ENCODE measurements at places on chromosomes 1 and 21.

DNA sequence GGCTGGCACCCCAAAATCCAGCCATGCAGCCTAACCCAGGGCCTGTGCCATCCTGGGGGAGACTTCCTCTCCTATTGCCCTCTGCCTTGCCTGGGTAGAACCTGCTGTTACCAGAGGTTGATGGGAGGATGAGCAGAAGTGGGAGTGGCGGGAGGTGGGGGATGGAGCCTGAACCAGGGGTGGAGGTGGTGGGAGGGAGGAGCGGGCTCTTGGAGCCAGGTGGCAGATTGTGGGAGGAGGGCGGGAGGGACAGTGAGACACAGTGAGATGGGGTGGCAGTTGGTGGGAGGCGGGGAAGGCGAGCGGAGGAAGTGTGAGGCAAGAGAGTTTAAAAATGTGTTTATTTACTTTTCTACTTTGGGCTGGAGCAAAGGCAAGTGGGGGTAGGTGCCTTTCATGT is 87.3 kb downstream of the KCNJ6 start:
- DNase-seq = no peak

DNA sequence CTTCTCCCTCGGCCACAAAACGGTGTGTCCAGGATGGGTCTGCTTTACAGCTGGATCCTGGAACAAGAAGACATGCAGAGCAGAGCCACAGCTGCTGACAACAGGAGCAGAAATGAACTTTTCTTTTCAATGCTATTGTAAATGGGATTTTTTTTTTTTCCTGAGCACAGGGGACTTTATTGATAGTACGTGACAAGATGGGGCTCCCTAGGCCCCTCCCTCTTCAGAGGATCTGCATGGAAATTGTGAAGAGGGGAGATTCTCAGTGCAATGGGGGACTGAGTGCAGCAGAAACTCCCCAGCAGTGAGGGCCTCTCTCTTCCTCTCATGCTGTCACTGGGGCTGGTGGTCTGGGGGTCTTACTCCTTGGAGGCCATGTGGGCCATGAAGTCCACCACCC is 40.8 kb upstream of the CD2 start:
- DNase-seq = no peak

DNA sequence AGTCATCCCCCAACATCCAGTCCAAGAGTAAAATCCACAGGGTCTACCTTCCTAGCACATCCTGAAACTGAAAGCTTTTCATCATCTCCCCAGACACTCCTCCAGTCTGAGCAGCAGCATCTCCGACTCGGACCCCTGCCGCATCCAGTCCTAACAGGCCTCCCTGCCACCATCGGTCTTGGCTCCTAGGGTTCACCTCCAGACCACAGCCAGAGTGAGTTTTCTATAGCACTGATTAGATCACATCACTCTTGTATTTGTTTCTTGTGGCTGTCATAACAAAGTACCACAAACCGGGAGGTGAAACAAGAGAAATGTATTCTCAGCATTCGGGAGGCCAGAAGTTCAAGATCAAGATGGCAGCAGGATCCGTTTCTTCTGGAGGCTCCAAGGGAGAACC is 187.8 kb downstream of the TOMM20 start:
- no peak for DNase-seq

DNA sequence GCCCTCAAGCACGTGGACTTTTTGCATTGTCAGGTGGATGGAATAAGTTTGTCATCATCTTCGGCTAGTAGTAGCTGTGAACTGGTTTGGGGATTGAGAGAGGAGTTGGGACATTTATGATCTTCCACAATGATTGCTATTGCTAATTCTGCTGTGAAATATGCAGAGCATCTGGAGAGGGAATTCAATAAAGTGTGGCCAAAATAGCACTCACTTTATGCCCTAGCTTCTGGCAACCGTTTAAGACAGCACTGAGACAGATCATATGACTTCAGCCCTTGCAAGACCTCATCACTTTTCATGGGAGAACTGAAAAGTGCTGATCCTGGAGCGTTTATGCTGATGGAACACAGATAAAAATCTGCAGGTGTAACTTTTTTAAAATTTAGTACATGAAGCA is 360.8 kb downstream of the GPATCH2 start:
- DNase-seq = no peak

GRCh38 chr1:156811168-156811567 is 5.5 kb downstream of the SH2D2A start:
- no peak for DNase-seq

DNA sequence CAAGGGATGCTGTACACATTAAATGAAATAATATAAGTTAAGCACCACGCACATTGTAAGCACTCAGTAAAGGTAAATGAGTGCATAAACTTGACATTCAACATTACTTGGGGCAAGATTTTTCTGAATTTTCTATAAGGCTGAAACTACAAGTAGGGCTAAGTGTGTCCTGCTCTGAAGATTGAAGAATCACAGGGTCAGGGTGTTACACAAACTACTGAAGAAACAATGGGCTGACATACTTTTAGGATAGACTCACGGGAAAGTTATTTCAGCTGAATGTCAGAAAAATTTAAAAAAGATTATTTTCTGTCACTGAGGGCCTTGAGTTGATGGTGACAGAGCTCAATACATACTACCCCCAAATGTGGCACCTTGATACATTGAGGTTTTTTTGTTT is 644.2 kb upstream of the PLXNA2 start:
- DNase-seq = no peak

DNA sequence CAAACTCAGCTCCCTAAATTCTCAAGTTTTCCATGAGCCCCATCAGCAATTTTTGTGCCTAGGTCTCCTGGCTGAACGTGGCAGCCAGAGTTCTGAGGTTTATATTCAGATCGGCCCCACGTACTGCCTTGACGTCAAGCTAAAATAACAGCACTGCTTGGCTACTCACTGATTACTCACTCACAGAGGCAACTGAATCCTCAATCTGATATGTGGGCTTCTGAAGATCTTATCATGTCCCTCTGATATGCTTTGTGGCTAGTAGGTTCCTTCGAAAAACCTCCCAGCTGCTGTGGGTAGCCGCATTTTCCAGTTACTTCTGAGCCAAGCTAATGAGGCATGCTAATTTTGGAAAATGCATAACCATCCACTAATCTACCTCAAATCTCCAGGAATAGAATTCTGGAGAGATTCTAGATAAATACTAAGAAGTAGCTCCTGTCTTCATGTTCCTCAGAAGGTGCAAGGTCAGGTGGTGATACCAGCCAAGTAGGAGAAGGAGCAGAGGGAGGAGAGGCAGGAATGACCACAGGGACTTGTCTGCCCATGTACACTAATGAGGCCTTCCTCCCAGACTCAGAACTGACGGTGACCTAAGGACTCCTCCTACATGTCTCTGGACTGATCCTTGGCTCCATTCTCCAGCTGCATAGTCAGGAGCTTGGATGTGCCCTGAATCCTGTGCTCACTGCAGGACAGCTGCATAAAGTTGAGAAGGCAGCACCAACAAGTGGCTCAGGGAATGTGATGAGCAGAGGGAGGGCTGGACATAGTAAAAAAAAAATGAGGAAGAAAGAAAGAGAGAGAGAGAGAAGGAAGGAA is 263.7 kb downstream of the TNR start:
- DNase-seq = no peak

DNA sequence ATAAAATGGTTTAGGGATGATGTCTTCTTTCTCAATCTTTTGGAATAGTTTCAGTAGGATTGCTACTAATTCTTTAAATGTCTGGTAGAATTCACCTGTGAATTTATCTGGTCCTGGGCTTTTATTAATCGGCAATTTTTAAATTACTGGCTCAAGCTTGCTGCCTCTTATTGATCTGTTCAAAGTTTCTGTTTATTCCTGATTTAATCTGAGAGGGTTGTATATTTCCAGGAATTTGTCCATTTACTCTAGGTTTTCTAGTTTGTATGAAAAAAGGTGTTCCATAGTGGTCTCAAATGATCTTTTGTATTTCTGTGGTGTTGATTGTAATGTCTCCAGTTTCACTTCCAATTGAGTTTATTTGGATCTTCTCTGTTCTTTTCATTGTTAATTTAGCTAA is 617.8 kb downstream of the LTN1 start:
- no peak for DNase-seq

GRCh38 chr1:191541758-191542157 is 616.5 kb upstream of the RGS18 start:
- no peak for DNase-seq

DNA sequence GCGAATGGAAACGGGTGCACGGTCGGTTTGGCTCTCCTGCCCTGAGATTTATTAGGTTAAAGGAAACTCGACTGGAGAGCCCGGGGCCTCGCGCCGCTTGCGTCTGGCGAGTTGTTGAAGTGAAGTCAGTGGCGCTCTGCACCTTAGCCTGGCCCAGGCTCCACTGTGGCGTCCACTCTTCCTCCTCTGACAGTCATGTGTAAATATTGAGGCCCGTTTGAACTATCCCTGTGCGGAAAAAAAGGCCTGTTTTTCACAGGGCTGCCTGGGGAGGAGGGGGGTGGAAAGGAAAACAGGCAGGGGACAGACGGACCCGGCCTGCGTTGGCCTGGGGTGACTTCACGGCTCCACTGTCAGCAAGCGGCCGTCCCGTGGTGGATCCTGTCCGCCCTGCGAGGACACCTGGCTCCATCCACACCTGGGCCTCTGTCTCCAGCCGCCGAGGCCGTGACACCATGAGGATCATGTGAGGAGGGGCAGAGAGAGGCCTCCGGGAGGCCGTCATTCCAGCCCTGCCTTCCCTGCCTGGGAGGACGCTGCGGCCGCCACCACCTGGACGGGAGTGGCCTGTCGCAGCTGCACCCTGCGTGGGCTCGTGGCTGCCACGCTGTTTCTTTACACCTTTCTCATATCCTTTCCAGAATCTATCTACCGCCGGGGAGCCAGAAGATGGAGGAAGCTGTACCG is 59.8 kb downstream of the FAAP20 start:
- no peak for DNase-seq

GRCh38 chr21:32382108-32382644 is 10.6 kb downstream of the URB1 start:
- no peak for DNase-seq

GRCh38 chr1:108070662-108071061 is 105.7 kb upstream of the VAV3 start:
- DNase-seq = no peak

GRCh38 chr1:30336550-30337323 is 386.6 kb downstream of the MATN1 start:
- DNase-seq = no peak

GRCh38 chr1:54311506-54311905 is 94.7 kb downstream of the SSBP3 start:
- DNase-seq = no peak

- no peak for DNase-seq
Observed at GRCh38 chr1:10402729-10403274, 3.9 kb downstream of the PGD start.

GRCh38 chr21:44337941-44338895 is 972 bp downstream of the CFAP410 start:
- no peak for DNase-seq

- DNase-seq = no peak
Observed at GRCh38 chr21:33189824-33190223, 39.9 kb upstream of the IFNAR2 start.

DNA sequence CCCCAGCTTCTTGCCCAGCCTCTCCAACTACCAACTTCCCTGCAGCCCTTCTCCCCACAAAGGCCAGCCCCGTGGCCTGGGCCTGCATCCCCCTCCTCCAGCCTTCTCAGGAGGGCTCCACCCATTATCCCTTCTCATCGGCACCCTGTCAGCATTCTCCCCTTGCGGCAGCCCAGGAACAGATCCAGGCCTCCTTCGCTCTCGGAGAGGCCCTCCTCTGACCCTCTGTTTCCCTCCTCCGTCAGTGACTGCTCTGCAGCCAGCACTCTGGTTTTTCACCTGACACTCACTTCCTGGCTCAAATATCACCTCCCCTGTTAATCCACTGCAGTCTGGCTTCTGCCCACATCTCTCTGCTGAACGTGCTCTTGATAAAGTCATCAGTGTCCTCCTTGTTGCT is 17.5 kb downstream of the ADGRB2 start:
- no peak for DNase-seq

DNA sequence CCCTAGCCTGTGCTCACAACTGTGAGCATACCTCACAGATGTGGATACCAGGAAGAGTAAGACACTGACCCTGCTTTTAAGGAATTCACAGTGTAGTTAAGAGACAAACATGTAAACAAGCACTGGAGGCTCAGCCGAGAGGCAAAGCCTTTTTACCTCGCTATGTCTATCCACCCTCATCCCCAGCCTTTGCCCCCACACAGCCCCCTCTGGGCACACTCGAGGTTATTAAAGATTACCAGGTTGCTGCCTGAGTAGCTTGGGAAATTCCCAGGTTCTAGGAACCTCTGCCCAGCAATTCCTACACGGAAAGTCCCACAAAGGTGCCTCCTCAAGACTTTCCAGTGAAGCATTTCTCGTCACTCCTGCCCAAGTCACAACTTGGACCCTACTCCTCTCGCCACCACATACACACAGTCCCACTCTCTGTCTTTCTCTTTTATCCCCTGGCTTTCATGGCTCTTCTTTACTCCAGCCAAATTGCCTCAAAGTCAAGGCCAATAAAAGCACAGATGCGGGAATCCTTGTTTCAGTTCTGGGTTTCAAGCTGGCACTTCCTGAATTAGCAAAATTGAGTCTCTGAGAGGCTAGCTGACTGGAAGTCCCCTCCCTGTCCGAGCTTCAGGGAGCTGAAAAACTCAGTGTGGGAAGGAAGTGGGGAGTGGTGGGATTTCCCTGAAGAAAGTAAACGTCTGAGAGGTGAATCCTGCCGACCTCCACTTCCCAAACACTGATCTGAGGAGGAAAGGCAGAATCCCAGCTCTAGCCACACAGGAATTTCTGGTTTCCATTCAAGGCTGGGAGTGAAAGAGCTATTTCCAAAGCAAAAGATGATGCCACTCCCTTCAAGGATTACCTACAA is 7.6 kb downstream of the DENND2D start:
- DNase-seq = no peak

DNA sequence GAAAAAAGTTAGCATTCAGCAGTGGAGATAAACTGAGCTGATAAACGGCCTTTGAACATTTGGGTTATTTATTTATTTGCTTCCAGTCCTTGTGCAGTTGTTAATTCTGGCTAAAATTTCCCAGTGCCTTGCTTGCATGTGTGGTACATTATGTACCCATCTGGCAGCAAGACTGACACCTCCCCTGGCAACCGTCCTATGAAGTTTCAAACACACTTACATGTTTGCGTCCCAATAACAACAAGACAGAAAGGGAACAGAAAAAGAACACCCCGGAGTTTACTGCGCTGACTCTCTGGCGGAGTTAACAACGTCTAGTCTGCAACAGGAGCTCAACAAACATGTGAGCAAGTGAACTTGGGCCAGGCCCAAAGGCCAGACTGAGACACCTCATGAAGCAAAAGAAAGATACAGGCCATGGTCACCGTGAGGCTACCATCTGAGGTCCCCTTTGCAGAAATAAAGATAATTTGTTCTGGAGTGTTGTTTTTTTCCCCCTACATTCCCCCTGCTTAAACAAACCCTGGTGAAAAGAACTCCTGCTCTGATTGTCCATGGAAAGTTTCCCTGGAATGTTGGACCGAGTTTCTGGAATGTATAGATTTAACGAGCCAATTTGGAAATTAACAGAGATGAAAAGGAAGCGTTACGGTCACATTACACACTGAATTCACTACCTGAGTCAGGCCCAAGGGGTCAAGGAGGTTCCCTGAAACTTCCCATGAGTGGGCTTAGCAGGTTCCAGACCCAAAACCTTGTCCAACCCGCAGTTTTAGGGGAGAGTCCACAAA is 33.4 kb downstream of the TRABD2B start:
- DNase-seq = no peak

- DNase-seq = no peak
Observed at GRCh38 chr1:94698356-94698755, 121.8 kb upstream of the SLC44A3 start.

- peak; percentile 26 for DNase-seq
Observed at GRCh38 chr1:9822897-9823692, 670 bp downstream of the CLSTN1 start.

- DNase-seq = no peak
Observed at GRCh38 chr1:230291731-230292620, 134.2 kb downstream of the PGBD5 start.
